ENCODE measurements at places on chromosomes 12 and 14.

GRCh38 chr12:66242311-66242710 lies 53.3 kb downstream of the IRAK3 start:
- DNase-seq: no peak

DNA sequence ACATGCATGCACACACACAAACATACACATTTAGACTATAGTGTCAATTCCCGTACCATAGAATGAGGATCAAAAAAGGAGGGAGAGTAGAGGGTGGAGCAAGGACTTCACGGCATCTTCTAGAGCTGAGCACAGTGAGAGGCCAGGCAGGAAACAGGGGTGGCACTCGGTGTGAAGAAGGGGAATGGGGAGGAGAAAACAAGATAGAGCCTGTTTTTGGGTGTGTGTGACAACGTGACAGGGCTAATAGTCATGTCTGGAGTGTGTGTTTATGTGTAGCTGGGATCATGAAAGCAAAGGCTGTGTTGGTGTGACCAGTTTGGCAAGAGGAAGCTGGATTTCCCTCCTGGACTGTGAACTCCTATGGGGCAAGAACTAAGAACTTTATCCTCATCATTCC lies 9.9 kb upstream of the ACVR1B start:
- DNase-seq: no peak

GRCh38 chr12:70577283-70577634 lies 60.0 kb downstream of the PTPRB start:
- no peak for DNase-seq

GRCh38 chr12:49462083-49462744 lies 76.6 kb upstream of the KCNH3 start:
- DNase-seq: peak; percentile 85

All from G401 (cell line).